EL (cell line): ENCODE measurements at places on chromosomes 7 and 10.

DNA sequence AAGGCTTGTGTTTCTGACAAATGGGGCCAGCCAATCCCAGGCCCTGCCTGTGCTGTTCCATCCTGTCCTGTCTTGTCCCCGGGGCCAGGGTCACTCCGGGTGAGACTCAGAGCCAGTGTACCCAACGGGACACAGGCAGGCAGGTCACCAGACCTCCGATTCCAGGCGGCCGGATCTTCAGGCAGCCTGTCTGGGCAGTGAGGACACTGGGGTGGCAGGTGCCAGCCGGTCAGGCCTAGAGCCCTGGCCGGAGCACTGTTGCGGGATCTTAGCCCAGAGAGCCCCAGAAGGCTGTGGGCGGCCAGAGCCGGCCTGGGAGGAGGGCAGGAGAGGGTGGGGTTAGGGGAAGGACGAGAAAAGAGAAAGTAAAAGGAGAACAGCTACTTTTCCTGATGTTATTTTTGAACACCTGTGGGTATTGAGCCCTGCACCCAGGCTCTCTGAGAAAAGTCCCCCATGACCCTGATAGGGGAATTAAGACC, 134.3 kb upstream of the TNRC18 start:
- DNase-seq: peak; percentile 53

- DNase-seq: no peak
Measured at GRCh38 chr10:91002656-91003055, 81.8 kb upstream of the ANKRD1 start.

DNA sequence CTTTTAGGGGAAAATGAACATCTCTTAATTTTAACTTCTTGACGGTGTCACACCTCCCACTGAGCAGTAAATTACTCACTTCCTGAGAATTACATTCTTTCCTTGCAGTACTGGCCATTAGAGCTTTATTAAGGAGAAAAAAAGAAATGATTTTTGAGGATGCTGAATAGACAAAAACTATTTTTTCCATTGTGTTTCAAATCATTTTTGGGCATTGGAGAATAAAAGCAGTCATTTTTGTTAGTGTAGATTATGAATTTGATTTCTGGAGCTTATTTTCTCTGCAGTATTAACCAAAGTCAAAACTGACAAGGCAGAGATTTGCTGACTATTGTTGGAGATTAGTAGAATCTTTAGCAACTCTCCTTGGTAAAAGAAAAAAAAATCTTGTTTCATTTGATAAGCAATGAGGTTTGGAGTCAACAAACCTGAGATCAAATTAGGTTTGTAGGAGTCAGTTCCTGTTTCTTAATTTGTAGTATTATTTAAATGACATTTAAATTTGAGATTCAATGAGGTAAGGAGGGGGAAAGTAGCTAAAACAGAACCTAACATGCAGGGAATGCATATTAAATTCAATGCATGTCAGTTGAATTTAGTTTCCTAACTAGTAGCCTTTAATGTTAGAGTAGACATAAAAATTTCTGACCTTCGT, 70.6 kb downstream of the AP3M1 start:
- DNase-seq: peak; percentile 65

DNA sequence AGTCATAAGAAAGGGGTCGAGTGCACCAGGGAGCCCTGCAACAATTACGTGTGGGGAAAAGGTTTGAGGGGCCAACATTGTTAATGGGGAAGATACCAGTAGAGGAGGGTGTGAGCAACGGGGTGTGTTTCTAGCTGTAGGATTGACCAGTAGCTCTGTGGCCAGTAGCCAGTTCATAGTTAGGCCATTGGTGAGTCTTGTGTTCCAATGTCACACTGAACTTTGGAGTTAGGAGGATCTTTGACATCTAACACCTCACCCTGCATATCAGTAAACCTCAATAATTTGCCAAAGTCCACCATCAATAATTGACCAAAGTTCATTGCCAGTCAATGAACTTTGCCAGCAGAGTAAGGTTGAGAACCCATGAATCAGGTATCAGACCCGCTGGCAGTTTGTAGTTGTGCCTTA, 168.8 kb downstream of the CPED1 start:
- DNase-seq: no peak

- no peak for DNase-seq
Measured at GRCh38 chr7:130881091-130881798, 147.2 kb upstream of the KLF14 start.

DNA sequence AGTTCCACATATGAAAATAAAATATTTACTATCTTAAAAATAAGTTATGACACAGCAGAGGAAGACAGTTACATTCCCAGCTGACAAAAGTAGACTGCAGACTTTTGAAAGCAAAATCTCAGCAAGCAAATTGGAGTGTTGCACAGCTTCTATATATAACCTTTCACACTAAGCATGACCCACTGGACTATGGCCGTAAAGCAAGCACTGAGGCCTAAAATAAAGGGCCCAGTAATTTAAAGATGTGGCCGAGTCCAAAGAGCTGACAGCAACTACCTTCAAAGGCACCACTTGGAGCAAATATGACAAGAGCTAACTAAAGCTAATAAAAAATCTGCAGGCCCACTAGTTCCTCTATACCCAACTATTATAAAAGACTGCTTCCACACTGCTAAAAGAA, 6.5 kb downstream of the GDI2 start:
- DNase-seq: no peak

DNA sequence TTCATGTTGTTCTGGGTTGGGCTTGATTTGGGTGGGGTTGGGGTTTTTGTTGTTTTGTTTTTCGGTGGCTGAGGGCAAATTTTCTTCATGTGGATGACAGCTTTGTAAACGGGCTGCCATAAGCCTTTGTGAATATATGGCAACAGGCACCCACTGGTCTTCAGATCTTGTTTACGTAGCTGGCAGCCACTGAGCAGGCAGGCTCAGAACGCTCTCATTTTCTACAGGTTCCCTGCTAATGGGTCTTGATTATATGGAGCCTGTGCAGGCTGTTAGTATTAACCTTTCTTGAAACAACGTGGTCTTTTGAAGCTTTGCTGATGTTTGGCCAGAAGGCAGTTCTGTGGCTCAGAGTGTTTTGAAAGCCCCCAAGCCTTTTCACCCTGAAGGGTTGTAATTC, 199.7 kb downstream of the TNS3 start:
- DNase-seq: no peak

DNA sequence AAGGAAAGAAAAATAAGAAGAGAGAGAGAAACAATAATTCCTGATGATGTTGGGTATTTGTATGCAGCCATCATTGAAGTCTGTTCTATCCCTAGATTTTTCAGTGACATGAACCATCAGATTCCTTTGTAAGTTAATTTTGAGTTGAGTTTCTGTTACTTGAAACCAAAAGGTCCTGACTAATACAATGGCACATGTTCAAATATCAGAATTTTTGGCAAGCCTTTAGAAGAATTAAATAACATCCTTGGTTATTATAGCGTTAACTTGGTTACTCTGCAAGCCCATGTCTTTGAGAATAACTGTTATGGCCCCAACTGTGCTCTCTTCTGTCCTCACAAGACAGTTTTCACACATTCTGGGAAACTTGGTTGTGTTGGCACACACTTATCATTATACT, 66.5 kb downstream of the SYPL1 start:
- DNase-seq: no peak

GRCh38 chr7:191105-191980, 1.0 kb upstream of the FAM20C start:
- peak; percentile 75 for DNase-seq

DNA sequence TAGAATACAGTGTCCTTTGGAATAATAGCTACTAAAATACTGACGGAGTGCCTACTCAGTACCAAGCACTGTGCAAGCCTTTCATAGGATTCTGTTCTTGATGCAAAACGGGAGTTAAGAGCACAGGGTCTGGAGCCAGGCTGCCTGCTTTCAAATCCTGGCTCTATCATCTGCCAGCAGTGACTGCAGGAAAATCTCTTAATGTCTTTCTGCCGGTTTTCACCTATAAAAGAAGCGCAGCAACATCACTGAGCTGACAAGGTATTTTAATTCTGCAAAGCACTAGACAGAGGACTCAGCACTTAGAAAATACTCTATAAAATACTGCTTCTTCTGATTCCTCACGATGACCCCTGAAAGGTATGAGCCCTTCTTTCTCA, 659 bp downstream of the FIGNL1 start:
- DNase-seq: no peak

DNA sequence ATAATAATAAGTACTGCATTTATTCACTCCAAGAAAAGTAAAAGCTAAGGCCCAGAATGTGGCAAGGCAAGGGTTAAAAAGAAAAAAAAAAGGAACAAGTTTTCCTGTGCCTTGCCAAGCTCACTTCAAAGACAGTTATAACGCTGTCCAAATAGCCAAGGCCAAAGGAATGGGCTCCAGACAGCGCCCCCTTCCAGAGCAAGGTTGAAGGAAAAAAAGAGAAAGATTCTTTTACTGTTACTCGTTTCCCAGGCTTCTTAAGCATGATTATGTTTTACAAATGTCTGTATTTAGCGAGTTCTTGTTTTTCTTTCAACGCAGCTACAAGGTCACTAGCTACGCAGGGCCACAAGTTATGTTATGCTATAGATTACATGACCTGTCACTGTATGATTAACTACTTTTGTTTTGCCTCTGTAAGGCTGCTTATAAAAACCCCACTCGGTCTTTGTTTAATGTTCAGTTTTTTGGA, 9.1 kb upstream of the EIF4H start:
- peak; percentile 24 for DNase-seq

DNA sequence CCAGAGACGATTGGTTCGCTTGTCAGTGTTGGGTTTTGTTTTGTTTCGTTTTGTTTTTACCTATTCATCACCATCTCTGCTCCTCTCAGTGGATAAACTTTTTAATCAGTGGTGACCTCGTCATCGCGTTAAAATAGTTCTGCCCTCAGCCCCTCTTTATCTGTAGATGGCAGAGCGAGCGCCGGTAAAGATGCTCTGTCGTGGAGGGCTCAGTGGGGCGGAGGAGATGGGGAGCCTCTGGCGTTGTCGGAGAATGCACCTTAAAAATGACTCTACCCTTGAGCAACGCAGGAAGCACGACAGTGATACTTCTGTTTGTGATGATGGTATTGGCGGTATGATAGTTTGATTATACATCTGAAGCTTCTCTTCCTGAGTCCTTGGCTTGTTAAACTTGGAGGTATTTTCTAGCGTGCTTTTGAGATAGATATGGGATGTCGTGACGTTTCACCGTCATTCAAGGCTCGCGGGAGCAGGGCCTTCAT, 554 bp downstream of the CSGALNACT2 start:
- peak; percentile 59 for DNase-seq

GRCh38 chr10:30763918-30764317, 134.4 kb upstream of the LYZL2 start:
- no peak for DNase-seq

DNA sequence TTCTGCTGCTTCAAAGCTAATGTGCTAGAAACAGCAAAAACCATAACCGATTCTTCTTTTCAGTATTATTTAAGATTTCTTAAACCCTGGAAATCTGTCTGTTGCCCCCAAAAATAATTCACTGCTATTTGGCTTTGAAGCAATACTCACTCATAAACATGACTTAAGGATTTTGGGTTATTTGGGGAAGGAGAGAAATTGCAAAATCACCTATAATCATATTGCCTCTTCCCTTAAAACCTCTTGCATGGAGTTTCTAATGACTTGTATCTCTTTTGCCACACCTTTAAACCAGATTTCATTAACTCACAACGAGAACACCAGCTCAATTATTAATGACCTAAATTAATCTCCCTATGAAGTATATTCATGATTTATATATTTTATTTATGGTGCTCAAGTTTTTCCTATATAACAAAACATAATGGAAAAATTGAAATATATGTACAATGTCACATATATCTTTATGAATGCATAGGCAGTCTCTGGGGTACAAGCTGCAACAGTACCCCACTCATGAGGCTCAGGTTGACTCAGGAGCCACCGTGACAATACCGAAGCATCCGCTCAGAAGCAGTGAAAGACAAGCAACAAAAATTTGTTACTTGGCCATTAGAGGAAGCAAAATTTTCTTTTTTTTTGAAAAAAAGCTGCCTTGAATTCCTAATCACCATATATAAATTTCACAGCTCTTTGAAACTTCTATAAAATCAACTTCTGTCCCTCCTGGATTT, 3.0 kb downstream of the NAMPT start:
- no peak for DNase-seq

DNA sequence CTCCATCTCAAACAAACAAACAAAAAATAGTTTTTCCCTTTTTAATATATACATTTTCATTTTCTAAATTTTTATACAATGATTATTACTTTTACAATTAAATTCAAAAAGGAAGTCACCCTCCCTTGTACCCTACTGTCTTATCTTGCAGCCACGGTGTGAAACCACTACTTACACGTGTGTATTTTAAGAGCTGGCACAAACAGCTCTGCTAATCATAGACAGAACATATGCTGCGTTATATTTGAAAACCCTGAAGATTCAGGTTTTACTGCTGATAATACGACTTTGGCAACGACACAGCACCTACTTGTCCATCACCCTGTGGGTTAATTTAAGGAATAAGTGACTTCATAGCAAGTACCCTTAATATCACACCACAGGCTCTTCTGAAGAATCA, 991 bp downstream of the ANKRD61 start:
- no peak for DNase-seq

DNA sequence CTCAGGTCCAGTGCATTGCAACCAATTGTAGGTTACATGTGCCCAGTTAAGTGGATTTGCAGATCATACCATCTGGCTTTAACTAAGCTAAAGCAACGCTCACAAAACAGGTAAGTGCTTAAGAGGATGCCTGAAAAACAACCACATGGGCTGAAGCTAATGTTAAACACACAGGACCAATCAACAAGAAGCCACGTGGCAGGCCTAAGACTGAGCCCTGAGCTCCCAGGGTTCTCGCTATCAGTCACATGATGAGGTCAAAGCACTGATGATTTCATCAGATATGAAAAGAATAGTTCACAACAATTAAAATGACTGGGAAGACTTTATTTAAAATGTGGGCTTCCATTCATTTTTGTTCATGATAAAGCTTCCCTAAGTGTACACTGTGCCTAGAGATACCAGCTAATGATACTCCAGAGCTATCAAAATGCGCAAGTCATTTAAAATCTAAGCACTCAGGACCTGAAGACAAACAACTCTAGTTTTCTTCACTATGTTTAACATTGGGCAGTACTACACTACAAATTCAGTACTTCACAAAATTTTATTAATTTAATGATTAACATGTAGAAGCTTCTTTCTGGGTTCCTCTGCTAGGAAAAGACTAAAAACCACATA, 90.6 kb downstream of the PIP4K2A start:
- DNase-seq: no peak

- no peak for DNase-seq
Measured at GRCh38 chr7:141866974-141867373, 25.7 kb upstream of the PRSS37 start.
